ENCODE measurements at places on chromosomes 3 and 15. TPM values are rescaled to one million over a fixed set of nuclear protein-coding genes. Genes with fewer than 3 reads are reported as not detected.

The MAN2C1 gene
- polyA plus RNA-seq = 42.8 TPM

The SLC22A14 gene
- 0.08 TPM for polyA plus RNA-seq

The MKRN3 gene
- 0.17 TPM for polyA plus RNA-seq

The AGTR1 gene
- not detected for polyA plus RNA-seq

The POLQ gene
- polyA plus RNA-seq = 2.9 TPM

The CHRM5 gene
- not detected for polyA plus RNA-seq

The PROS1 gene
- 1.4 TPM for polyA plus RNA-seq

The LEKR1 gene
- polyA plus RNA-seq = 0.27 TPM

The BTLA gene
- not detected for polyA plus RNA-seq
